Kidney (tissue), 22 donors: ENCODE measurements at places on chromosomes 5 and 9.

DNA sequence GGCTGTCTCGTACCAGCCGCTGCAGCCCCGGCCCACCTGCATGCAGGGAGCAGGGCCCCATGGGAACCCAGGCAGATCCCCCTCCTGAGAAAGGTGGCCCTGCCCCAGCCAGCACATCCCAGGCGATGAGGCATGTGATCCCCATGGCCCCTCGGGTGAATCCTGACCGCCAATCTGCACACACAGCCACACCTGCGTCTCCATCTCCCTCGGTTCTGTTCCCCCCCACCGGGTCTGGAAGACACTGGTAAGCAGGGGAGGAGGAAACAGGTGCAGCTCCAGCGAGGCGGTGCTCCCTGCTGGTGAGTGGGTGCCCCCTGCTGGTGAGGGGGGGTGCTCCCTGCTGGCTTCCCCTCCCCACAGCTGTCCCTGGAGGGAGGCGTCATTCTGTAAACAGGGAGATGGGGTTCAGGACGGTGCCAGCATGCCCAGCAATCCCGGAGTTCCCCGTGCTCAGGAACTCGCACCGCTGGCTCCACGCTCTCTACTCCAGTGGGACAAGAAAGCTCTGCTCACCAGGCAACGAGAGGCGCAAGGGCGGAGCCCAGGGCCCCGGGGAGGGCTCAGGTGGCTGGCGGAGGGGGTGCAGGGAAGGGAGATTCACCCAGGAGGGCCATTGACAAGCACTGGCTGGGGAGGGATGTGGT is 28.4 kb upstream of the SLC12A7 start:
- DNase-seq: peak; percentile 89

- DNase-seq: peak; percentile 7
These were observed 113.4 kb upstream of the GRHPR start for GRCh38 chr9:37309136-37309535.

- peak; percentile 86 for DNase-seq
These were observed 82.5 kb downstream of the PRRT1B start for GRCh38 chr9:131627648-131628458.

DNA sequence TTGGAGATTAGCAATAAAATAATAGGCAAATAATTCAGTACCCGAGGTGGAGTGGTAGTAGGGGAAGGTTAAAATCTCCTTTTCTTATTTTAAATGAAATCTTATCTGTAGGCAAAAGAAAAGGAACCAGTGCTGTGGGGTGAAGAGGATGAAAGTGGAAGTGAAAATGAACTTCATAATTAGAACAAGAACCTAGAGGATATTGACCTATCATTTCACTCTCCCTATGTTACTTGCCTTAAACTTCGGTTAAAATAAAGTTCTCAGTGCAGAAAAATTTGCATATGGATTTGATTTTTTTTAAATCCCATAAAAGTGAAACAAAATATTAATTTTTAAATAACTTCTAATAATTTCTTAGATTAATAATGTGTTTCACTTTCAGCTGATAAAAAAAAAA is 1094.9 kb upstream of the C9orf72 start:
- no peak for DNase-seq

- DNase-seq: no peak
These were observed 647.8 kb downstream of the TAF11L14 start for GRCh38 chr5:18281947-18282581.

- DNase-seq: no peak
These were observed 51.8 kb downstream of the RANBP17 start for GRCh38 chr5:170913573-170913972.

GRCh38 chr5:159593518-159594073 is 263.3 kb upstream of the IL12B start:
- no peak for DNase-seq

DNA sequence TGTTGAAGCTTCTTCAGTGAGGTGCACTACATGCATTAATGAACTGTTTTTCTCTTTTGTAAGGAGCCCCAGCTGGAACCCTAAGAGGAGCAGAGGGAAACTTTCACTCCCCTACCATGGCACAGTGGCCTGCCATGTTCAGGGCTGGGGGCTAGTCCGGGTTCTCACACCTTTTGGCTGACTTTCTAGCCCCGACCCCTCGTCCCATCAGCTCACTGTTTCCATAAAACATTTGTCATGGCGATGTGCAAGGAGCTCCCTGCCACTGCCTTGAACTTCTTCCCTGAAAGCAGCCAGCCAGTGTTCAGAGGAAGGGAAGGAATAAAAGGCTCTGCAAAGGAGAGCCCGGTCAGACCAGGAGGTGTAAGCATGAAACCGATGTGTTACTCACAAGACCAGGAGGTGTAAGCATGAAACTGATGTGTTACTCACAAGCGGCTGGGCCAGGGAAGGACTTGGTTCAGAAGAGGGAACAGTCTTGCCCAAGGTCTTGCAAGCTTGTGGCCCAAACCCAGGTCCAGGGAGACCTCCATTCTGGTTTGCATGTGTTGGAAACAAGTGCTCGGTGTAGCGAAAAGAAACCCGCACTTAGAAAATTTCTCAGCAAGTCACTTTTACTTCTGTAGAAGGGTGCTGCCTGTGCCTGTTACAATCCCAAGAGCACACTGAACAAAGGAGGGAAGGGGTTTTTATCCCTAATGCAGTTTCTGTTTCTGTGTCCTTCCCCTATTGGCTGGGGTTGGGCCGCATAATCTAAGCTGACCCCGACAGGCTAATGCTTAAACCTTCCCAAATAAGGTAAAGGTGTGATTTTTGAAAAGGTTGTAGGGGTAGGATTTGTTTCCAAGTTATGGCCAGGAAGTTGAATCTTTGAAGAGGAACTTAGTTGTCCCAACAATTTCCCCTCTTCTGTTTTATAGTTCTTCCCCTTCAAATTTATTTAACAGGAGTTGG is 3.4 kb upstream of the ABO start:
- no peak for DNase-seq

DNA sequence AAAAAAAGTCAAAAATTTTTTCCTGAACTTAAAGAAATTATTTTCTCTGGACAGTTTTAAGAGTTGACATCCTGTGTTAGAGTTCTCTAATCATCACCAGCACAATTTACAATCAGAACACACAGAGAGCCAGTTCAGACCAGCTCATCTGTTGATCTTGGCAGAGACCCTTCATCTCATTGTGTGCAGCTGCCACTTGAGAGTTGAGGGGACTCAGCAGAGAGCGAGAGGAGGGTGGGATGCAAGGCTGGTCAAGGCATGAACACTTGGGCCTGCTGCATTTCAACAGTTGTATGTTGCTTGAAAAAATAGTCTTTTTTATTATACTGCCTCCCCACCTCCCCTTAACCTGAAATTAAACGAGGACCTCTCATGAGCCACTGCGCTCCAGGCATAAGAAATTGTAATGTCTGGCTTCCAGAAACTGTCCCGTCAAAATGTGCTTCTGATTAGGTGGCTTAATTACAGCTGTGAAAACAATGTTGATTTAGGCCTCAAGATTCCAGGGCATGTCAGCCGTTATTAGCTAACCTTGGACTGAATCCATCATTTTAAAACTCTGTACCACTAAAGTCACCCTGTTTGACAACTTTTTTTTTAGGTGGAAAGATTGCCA is 383.6 kb downstream of the CCDC171 start:
- DNase-seq: peak; percentile 97

DNA sequence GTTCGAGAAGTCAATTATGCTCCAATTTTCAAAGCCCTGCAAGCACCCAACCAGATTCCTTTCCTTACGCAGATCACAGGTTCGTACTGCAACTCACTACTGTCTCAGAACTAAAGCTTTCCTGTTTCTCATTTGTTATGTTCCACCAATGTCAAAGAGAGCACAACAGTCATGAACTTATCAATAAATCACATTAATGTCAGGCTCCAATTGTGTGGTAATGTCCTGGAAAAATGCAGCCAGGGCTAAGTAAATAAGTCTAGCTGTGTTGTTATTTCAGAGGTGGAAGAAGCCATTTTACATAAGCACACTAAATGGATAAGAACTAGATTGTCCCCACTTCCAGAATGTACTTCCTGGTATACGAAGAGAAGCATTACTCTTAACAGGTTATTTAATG is 488.6 kb upstream of the PTGER4 start:
- no peak for DNase-seq

GRCh38 chr9:89171693-89172092 is 6.9 kb downstream of the SHC3 start:
- no peak for DNase-seq

- no peak for DNase-seq
These were observed 550.2 kb upstream of the DAP start for GRCh38 chr5:11311272-11311671.

DNA sequence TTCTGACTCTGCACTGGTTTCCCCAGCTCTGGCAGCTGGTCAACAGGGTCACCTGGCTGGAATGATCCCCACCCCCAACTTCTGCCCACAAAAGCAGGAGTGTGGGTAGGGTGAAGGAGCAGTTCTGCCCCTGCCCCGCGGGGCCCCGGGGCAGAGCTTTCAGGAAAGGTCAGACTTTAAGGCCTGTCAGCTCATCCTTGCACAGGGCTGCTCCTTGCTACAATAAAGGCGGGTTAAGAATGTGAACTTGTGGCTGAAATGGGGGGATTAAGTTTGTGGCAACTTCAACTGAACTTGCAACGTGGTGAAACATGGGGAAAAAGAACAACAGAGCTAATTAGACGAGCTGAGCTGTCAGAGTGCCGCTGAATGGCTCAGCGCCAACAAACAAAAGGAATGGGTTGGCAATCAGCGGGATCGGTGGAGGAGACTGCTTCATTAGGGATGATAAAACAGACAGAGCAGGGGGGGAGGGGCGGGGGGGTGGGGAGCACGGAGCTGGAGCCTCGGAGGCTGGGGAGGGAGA is 50.8 kb downstream of the CRB2 start:
- peak; percentile 35 for DNase-seq

GRCh38 chr5:171474230-171474813 is 54.9 kb downstream of the FGF18 start:
- no peak for DNase-seq

DNA sequence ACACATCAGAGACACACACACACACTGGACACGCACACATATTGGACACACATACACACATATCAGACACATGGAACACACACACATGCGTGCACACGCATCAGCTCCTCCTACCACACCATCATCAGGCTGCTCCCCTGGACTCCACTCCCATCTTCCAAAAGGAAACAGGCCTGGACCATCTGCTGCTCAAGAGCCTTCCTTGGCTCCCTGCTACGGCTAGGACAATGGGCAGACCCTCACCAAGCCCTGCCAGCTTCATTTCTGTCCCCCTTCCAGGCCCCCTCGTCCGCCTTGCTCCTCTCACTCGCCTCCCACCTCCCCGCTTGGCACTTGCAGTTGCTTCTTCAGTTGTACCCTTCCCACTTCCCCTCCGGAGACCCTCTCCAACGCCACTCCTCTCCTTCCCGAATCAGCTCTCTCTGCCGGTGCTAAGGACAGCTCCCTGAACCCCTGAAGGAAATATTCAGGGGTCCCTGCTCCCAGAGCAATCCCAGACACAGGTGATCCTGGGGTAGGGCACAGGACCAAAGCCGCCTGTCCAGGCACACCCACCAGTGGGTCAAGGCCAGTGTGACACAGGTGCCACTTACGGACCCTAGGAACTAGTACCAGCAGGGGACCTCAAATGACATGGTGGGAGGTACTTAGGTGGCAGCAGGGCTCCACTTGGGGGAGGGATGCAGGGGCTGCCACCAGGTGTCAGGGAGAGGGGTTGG is 12.1 kb upstream of the LAMC3 start:
- DNase-seq: no peak

DNA sequence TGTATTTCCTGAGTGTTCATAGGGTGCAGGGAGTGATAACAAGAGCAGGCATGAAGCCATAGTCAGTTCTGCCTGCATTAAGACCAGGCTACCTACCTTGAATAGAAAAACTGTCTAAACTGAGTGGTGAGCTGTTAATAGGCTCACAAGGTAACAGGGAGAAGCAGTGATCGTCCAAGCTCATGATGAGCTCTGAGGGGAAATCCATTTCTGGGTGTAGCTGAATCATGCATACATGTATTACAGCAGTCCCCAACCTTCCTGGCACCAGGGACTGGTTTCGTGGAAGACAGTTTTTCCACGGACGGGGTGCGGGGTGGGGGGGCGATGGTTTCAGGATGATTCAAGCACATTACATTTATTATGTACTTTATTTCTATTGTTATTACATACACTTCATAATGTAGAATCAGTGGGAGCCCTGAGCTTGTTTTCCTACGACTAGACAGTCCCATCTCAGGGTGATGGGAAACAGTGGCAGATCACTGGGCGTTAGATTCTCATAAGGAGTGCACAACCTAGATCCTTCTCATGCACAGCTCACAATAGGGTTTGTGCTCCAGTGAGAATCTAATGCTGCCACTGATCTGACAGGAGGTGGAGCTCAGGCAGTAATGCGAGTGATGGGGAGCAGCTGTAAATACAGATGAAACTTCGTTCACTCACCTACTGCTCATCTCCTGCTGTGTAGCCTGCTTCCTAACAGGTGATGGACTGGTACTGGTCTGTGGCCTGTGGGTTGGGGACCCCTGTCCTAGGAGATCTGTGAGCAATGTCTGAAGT is 100.0 kb upstream of the IL6ST start:
- DNase-seq: no peak

GRCh38 chr9:2208991-2209390 is 193.8 kb downstream of the SMARCA2 start:
- no peak for DNase-seq

DNA sequence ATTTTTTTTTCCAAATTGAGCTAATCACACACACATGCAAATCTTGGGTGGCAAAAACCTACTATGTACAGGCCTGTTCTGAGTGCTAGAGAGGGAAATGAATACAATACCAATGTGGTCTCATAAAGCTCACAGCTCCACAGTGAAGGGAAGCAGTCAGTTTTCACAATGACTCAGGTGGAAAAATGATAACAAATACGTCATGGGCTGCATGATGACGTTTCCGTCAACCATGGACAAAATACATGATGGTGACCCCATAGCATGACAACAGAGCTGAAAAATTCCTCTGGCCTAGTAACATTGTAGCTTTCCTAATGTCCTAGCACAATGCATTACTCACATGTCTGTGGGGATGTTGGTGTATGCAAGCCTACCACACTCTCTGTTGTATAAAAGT is 252.5 kb downstream of the TRIM32 start:
- no peak for DNase-seq

DNA sequence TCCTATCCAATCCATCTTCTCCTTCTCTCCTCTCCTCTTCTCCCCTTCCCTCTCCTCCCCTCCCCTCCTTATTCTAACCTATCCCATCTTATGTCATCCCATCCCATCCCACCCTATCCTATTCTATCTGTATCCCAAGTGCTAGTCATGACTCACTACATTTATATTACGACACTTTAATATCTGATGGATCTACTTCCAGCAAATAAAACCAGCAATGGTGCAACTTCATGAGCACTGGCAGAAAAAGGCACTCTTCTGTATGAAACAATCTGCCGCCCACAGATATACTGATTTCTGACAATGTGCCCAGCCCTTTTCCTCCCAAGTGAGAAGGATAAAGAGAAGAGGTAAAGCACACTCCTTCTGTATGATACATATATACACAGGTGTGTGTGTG is 86.6 kb upstream of the ANKH start:
- no peak for DNase-seq

GRCh38 chr9:14480526-14480925 is 166.6 kb upstream of the NFIB start:
- DNase-seq: no peak

DNA sequence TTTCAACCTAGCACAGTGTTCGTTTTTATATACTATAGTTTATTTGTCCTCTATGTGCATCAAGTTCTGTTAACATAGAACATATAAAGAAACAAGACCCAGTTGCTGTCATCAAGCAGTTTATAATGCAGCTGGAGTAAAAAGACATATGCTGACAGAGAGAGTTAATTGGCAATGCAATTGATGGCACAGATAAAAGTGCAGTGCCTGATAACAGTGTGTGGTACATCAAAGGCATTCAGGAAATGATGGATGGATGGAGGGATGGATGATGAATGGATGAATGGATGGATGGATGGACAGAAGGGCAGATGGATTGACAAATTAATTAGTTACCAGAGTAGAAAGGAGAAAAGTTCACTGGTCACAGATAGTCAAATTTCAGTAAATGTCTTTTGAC is 238.9 kb downstream of the RFK start:
- DNase-seq: no peak
